ENCODE measurements at places on chromosomes 6 and 20.
A peak's percentile ranks its signal among the peaks of the same experiment; 100 is the strongest.

- no peak for DNase-seq
Measured at GRCh38 chr6:124964764-124965105, 2.5 kb downstream of the RNF217 start.

DNA sequence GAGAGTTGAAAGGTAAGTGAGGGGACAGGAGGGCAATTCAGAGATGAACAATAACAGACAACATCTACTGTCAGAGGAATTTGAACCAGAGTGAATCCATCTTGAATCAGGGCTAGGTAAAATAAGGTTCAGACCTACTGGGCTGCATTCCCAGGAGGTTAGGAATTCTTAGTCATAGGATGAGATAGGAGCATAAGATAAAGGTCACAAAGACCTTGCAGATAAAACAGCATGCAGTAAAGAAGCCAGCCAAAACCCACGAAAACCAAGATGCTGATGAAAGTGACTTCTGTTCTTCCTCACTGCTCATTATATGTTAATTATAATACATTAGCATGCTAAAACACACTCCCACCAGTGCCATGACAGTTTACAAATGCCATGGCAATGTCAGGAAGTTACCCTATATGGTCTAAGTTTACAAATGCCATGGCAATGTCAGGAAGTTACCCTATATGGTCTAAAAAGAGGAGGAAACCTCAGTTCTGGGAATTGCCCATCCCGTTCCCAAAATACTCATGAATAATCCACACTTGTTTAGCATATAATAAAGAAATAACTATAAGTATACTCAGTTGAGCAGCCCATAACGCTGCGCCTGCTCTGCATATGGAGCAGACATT lies 248.5 kb downstream of the HAO1 start:
- DNase-seq: no peak

GRCh38 chr6:111920578-111920977 lies 47.3 kb upstream of the FYN start:
- no peak for DNase-seq

DNA sequence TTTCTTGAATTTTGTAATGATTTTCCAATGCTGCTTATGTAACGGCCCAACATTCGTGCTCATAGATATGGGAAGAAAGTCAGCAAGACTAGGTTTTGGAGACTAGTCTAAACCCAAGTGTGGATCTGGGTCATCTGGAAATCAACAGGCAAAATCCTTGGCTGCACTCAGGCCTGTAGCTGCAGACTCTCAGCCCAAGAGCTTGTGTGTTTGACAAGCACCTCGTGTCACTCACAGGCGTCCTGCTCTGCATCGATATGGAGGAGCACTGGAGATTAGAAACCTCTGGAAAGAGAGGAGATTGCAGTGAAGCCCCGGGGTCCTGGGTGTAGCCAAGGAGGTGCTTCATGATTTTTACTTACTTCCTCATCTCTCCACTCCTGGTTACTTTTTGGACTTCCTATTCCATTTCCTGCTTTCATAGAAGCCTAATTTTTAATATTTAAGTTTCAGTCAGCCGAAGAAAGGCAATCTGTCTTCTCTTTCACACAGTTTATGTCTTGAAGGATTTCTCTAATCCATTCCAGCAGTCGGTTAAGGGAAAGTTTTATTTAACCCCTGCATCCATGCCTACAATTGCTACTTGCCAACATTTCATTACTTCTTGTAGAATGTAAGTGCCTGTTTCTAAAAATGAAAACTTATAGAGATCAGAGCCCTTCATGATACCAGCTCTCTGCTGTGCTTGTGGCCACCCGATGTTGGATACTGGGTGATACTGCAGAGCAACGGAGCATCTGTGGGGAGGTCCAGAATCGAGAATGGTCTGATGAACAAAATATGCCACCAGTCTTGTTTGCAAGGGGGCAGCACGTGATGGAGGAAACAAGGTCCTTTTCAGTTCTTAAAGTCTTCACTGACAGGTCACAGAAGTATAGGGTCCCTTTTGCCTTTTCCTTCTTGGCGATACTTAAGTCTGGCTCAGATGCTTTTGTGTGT lies 296.3 kb downstream of the QKI start:
- no peak for DNase-seq

- no peak for DNase-seq
Measured at GRCh38 chr6:54440549-54440948, 132.3 kb downstream of the TINAG start.

GRCh38 chr6:10968776-10969175 lies 75.3 kb downstream of the ELOVL2 start:
- DNase-seq: no peak

DNA sequence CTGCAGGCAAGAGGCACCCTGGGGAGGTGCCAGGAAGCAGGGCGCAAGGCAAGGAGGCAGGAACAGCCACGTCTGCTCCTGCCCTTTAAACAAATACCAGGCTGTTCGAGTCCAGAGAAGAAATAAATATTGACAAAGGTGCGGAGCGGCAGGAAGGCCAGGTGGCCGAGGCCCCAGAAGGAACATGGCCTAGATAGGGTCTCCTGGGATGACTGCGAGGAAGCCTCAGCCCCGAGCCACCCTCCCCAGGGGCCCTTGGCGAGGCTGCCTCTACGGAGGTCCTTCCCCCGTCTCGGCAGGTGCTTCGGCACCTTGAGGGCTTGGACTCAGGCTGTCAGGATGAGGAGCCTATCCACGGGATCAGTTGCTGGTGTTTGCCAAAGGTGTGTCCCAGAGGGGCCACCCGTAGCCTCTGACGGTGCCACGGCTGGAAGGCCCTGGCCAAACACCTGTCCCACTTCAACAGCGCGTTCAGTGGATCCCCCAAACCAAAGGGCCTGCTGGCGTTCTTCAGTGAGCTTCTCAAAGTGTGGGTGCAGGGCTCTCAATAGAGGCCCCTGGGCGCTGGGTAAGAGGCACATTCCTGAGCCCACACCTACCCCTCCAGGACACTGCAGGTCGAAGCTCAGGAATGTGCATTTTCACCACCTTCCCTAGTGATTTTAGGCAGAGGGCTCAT lies 39.8 kb downstream of the SNX5 start:
- no peak for DNase-seq

GRCh38 chr6:15897063-15897876 lies 231.6 kb upstream of the MYLIP start:
- no peak for DNase-seq

- DNase-seq: peak; percentile 73
Measured at GRCh38 chr6:26183581-26184366, 96.5 kb downstream of the HFE start.

- DNase-seq: no peak
Measured at GRCh38 chr20:46939031-46939965, 44.7 kb downstream of the EYA2 start.

DNA sequence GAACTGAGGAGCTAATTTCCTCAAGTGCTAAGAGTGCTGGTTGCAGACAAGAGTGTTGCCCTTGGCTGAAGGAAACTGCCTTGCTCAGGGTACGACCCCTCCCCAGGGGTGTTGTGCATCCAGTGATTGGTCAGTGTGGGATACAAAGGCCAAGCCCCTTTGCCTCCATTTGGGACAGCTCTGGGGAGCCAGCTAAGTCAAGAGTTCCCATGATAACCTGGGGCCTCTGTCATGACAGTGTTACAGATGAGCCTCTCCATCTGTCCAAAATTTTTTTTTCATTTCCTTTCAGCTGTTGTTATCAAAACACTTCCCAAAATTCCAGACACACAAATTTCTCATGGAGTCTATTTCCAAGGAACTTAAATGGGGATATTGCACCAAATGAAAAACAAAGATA lies 93.3 kb downstream of the HS3ST5 start:
- no peak for DNase-seq

DNA sequence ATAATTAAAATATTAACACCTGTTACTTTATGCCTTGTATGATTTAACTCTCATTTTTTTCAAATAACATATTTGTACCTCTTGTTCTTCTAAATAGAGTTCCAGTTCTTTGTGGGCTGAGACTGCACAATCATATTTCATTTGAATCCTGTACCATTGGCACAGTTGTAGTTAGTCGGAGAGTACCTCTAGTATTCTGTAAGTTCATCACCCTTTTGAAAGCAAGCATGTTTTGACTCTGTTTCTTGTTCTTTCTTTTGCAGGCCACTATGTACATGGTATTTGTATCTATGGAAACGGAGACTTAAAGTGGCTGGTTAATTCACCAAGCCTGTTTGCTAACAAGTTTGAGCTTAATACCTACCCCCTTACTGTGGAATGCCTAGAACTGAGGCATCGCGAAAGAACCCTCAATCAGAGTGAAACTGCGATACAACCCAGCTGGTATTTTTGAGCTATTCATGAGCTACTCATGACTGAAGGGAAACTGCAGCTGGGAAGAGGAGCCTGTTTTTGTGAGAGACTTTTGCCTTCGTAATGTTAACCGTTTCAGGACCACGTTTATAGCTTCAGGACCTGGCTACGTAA lies 68.2 kb downstream of the C6orf52 start:
- no peak for DNase-seq

GRCh38 chr20:1414982-1415381 lies 22.1 kb upstream of the FKBP1A start:
- DNase-seq: no peak

DNA sequence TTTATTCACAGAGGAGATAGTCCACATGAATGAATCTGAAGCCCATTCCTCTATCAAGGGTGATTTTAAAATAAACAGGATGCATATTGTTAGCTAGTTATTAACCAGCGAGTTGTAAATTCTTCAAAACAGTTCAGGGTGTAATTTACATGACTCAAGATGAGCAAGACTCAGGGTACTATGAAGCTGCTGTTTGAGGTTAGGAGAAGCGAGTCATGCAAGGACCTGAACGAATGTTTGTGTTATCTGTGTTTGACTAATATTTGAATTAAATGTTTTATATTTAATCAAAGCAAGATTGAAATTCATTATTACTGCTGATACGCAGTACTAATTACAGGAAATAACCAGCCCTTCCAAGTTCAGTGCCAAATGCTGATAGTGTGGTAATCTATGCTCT lies 191.1 kb downstream of the SAMD5 start:
- DNase-seq: no peak

DNA sequence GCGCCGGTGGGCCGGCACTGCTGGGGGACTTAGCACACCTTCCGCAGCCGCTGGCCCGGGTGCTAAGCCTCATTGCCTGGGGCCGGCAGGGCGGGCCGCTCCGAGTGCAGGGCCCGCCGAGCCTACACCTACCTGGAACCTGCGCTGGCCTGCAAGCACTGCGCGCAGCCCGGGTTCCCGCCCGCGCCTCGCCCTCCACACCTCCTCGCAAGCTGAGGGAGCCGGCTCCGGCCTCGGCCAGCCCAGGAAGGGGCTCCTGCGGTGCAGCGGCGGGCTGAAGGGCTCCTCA lies 10.7 kb upstream of the MPC1 start:
- no peak for DNase-seq

DNA sequence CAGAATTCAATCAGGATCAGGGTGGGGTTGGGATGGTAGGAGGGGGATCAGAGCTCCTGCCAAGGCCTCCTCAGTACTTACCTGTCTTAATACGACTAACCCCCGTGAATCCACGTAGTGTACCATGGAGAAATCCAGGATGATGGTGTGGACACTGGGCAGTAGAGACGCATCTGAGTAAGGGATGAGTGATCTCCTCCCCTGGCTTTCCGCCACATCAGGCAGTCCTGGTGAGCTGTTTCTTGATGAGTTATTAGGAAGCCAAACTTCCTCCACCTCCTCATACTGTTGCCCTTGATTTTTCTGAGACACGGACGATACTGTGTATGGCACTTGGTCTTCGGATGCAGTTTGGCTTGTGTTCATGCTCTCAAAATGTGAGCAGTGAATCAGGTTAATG lies 34.2 kb upstream of the SRPK1 start:
- DNase-seq: no peak

DNA sequence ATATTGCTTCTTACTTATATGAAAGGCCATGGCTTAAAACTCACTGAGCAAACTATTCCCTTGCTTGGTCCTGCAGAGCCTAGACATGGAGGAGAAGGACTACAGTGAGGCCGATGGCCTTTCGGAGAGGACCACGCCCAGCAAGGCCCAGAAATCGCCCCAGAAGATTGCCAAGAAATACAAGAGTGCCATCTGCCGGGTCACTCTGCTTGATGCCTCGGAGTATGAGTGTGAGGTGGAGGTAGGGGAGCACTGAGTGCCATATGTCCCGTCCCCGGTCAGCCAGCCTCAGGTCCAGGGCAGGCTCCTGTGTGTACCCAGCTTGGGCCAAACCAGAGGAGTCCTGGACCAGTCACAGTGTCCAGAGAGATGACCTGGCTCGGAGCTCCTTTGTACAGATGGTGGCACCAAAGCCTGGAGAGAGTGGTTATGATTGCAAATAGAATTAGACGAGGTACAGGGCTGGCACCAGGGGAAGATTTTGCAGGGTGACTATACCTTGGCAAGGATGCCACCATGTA lies 21.0 kb downstream of the EPB41L1 start:
- no peak for DNase-seq

DNA sequence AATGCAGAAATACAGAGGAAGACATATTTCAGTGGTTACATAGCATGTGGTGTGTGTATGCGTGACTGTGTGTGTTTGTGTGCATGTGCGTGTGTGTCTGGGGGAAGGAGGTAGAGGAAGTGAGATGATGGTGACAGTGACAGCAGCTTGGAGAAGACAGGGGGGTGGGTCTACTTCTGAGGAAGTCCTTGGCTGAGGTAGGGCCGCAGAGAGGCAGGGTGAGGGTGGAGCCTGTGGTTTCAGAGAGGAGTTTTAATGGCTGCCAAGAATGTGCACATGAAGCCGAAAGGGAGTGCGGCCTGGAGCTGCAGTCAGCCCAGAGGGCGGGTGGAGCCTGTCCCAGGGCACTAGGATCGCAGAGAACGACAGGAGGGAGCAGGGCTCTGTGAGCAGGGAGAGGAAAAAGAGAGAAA lies 22.7 kb upstream of the RNF24 start:
- DNase-seq: no peak

DNA sequence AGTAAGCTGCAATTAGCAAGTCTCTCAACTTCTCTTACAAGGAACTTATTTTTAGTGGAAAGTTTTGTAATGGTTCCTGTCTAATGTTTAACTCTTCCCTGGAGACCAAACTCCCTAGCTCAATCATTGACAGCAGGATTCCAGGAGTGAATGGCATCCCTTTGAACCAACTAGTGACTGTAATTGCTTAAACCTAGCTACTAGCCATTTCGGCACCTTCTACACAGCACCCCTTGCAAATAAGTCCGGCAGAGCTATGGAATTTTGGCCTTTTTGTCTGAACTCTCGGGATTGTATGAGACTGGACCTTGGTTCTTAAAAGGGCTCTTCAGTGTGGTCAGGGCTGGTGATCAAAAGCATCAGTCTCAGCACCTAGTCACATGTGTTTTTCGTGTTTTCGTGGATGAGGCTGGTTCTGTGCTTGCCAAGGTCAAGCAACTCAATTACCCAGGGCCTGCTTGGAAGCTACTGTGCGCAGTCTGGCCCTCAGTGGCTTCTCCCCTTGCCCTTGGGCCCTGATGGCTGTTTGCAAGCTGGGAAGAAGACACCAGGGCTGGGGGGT lies 135.3 kb upstream of the NEDD9 start:
- DNase-seq: no peak

Data from T1000 (cell line).